Ovary (tissue), 10 donors: ENCODE measurements at places on chromosomes 6 and 20.
A peak's percentile ranks its signal among the peaks of the same experiment; 100 is the strongest.

GRCh38 chr6:160513836-160514235 is 150.2 kb downstream of the LPA start:
- DNase-seq, result no peak

- DNase-seq, result no peak
Measured at GRCh38 chr6:42923666-42924065, 5.6 kb upstream of the CNPY3 start.

- no peak for DNase-seq
Measured at GRCh38 chr20:21241406-21241805, 61.7 kb upstream of the XRN2 start.

DNA sequence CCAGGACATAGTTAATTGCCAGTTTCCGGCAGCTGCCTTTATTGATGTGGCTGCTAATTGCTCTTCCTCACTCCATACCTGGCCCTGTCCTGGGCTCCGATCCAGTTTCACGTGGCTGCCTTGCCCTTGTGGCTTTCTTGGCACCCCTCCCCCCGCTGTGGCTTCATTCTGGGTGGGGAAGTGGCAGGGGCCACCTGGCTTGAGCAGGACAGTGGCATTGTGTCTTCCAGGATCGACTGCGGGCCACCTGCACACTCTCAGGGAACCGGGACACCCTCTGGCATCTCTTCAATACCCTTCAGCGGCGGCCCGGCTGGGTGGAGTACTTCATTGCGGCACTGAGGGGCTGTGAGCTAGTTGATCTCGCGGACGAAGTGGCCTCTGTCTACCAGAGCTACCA is 10.8 kb downstream of the MAVS start:
- no peak for DNase-seq

- no peak for DNase-seq
Measured at GRCh38 chr6:2213086-2213485, 32.3 kb downstream of the GMDS start.

DNA sequence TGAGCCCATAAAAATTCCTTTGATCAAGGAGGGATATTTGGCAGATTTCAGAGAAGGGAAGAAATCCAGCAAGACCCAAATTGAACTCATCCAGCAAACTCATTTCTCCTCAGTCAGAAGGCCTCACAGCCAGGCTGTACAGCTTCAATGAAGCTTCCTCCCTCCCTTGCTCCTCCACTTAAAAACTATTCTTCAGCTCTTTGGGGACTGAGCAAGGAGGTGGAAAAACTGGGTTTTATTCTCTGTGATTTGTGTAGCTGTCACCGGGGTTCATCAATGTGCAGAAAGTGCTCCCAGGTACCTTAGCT is 158.7 kb upstream of the ZNF184 start:
- no peak for DNase-seq

- DNase-seq, result no peak
Measured at GRCh38 chr6:30329331-30329730, 2.6 kb downstream of the TRIM39 start.

DNA sequence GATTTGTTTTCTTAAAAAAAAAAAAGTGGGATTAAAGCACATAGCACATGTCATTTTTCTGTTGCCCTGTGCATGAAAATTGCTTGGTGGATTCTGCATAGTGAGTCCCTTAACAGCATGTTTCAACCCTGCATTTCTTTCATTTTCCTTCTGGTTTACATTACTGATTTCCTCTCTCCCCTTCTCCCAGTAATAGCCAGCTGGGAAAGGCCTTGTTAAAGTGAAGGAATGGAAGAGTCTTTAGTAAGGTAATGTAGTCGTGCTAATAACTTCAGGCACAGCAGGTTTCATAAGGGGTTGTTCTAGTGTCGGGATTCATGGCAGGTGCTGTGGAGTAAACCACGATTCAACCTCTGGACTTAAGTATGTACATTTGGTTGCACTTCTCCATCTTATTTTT is 202.4 kb downstream of the FARS2 start:
- no peak for DNase-seq

DNA sequence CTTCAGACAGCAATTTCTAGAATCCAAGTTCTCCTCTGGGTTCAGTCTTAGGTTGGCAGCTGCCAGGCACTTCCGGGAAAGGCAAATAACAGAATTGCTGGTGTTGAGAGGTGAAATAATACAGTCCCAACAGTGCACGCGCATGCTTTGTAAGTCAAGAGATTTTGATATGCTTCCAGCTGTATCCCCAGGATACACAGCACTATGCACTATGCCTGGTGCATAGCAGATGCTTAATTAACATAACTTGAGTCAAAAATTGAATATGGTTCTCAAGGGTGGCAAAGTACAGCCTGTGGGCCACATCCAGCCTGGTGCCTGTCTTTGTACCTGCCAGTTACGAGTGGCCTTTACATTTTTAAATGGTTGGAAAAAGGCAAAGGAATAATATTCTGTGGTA is 18.9 kb upstream of the PMEPA1 start:
- no peak for DNase-seq

- no peak for DNase-seq
Measured at GRCh38 chr20:47708953-47709833, 76.1 kb downstream of the SULF2 start.

GRCh38 chr6:2353412-2354137 is 108.2 kb upstream of the GMDS start:
- peak; percentile 41 for DNase-seq

GRCh38 chr20:25361287-25361683 is 29.4 kb downstream of the ABHD12 start:
- no peak for DNase-seq

DNA sequence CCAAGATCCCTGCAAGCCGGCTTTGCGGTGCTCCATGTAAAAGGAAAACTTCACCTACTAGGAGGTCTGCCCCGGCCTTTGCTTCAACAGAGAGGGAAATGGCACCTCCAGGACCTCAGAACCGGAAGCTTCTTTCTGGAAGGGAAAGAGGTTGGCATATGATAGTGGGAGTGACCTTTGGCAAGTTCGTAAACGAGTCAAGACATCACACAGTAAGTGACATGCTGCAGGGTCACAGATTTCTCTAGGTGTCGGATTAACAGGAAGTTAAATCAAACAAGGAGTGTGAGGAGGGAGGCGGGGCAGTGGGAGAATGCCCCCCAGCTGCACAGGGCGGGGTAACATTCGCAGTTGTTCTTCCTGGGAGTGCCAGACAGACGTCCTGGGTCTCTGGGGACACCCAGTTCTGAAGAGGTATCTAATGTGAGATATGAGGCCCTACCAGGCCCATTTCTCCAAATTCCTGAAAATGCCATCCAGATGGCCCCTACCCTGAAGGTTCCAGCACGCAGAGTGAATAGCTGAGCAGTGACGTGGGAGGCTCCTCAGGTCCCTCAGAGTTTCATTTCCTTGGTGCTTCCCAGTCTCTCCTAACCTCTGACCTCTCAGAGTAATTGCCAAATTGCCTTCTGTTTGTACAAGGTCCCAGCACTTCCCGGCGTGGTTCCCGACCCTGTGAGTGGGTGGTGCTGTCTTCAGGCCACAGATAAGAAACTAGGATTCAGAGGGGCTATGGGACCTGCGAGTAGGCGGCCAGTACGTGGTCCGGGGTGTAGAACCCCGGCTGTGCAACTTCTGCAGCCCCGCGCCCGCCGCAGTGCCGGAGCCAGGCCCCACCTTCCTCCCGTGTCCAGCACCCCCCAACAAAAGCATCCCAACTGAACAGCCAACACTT is 1.9 kb downstream of the RRBP1 start:
- peak; percentile 73 for DNase-seq

DNA sequence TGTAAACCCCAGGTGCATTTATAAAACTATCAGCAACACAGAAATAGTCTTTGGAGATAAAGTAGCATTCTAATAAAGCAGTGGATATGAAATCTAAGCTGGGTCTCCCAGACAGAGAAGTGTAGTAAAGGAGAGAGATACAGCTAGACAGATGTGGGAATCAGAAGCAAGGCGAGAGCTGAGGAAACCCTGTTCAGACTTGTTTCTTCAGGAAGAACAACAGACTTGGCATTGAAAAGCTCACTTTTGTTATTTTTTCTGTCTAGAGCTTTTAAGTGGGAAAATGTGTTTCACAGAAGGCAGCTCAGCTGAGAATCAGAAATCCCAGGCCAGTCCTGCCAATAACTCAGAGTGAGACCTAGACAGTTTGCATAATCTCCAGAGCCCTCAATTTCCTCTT is 52.9 kb downstream of the SLC35B3 start:
- DNase-seq, result no peak

DNA sequence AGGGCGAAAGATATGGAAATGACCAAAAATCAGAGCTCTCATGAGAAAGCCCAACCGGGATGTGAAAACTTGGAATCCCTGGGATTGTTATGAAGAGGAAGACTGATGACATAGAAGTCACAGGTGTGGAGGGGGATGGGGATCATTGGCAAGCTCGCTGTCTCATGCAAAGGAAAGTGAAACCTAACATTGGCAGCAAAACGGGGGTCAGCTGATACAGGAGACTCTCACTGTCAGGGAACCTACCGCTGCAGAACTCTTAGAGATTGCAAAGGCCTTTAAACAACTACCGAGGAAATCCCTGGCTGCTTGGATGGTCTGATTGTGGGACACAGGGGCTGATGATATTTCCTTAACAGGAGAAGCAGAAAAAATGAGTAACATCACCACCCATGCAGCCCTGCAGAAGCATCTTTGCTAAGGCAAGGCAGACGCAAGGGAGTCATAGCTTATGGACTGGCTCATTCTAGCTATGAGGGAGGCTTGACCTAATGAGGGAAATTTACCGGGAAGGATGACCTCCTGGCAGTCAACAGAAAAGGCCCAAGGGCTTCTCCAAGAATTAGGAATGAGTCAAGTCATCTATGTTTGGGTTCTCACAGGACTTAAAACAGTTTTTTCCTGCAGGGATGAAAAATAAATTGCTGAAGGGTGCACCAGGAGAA is 7.0 kb downstream of the MUC21 start:
- no peak for DNase-seq

GRCh38 chr20:46159101-46159897 is 41.2 kb downstream of the CD40 start:
- DNase-seq, result no peak

GRCh38 chr6:170260686-170261085 is 30.2 kb downstream of the DLL1 start:
- no peak for DNase-seq

DNA sequence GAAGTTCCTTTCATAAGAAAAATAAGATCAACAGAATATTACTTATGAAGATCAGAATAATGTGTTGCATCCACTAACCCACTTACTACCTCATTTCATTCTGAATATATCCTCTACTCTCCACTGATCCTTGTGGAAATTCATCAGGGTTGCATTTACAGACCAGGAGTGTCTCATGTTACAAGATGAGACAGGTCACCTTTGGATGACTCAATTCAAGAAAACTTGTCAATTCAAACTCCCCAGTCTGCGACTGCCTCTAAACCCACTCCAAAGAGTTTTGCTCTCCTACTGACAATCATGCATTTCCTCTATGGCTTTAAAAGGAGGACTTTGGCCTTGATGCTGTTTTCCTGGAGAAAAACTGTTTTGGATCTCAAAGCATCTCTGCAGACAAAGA is 68.4 kb downstream of the ID4 start:
- DNase-seq, result no peak

DNA sequence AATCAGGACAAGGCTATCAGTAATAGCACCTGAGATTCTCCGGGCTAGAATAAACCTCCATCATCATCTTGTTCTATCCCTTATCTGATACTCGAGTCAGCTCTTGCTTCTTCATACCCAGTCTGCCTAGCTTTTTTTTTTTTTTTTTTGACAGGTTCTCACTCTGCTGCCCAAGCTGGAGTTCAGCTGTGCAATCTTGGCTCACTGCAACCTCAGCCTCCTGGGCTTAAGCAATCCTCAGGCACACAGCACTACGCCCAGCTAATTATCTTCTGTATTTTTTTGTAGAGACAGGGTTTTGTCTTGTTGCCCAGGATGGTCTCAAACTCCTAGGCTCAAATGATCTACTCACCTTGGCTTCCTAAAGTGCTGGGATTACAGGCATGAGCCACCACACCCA is 19.5 kb downstream of the SRSF6 start:
- DNase-seq, result no peak

GRCh38 chr6:134097114-134097707 is 44.8 kb upstream of the SLC2A12 start:
- peak; percentile 73 for DNase-seq

DNA sequence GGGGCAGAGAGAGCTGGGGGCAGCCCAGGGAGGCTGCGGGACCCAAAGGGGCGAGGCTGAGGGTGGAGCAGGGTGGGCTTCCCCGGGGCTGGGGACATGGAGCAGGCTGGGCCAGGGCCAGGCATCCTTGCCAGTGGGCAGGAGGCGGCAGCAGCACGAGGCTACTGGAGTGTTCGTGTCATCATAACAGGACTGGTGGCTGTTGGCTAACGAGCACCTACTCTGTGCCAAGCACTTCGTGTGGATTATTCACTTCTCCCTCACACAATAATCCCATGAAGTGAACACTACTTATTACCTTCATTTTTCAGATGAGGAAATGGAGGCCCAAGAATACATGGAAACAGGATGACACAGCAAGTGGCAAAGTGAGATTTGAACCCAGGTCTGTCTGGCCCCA is 41.7 kb downstream of the GRM4 start:
- no peak for DNase-seq

GRCh38 chr20:61998343-61999121 is 67.1 kb downstream of the TAF4 start:
- DNase-seq, result no peak

DNA sequence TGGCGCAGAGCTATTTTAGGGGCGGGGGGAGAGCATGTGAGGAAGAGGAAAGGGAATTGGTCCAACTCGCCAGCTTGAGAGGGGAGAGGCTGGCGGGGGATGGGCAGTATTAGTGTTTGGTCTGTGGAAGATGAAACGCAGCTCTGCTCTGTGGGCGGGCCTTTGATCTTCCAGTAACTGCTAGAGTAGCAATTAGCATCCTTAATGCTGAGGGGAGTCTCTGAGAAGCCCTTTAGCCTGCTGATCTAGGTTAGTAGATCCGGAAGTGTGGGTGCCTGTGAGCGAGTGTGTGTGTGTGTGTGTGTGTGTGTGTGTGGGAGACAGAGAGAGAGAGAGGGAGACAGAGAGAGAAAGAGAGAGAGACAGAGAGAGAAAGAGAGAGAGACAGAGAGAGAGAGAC is 117.2 kb upstream of the BACH2 start:
- peak; percentile 63 for DNase-seq

DNA sequence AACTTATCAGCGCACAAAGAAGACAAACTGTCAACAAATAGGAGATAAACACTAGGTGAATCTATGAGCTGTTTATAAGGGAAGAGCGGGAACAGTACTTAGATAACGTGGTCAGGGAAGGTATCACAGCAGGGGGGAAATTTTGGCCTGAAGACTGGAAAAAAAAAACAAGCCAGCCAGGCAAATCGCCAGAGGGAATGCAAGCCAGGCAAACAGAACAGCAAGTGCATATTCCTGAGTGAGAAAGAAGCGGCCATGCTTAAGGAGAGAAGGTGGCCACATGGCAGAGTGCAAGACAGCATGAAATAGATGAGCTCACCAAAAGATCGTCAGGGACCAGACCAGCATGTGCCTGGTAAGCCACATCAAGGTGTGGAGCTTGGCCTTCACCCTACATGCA is 466.5 kb upstream of the ARID1B start:
- no peak for DNase-seq

GRCh38 chr6:73394577-73395354 is at the start of gene DDX43:
DDX43 (plus strand) TSS chr6:73394828; CDS start chr6:73394906, 78 bp downstream.
- DNase-seq, result peak; percentile 65

DNA sequence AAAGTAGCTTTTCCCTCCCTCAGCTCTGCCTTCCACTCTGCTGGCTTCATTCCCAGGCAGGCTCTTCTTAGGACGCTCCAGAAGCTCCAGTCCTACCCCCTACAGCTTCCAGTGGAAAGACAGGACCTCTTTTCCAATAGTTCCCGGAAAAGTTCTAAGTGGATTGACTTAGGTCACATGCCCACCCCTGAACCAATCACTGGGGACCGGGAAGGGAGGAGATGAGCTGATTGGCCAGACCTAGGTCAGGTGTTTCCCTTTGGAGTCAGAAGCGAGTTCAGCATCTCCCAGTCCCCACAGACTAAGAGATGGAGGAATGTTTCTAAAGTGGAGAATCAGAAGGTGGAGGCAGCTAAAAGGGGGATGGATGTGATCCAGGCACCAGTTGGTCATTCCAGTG is 62.9 kb upstream of the KCNG1 start:
- DNase-seq, result no peak
